CD8-positive, alpha-beta T cell (primary cell): ENCODE measurements at places on chromosomes 4 and X.
A peak's percentile ranks its signal among the peaks of the same experiment; 100 is the strongest.

GRCh38 chr4:164716901-164717300 is 37.0 kb upstream of the SMIM31 start:
- peak; percentile 6 for DNase-seq

DNA sequence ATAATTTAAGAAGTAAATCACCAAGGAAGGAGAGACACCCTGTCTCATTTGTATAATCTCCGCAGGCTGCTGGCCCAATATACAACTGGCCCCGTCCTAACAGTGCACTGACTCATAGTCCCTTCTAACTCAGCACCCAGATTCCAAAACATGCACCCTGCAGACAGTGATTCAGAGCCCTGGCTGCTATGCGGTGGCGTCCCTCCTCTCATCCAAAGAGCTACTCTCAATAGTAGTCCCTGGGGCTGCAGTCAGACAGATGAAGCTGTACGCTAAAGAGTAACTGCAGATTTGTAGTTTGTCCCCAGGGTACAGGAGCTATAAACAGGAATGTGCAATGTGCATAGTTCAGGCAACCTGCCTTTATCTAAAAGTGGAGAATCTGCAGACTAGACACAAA is 23.0 kb downstream of the GABRA3 start:
- DNase-seq = no peak

DNA sequence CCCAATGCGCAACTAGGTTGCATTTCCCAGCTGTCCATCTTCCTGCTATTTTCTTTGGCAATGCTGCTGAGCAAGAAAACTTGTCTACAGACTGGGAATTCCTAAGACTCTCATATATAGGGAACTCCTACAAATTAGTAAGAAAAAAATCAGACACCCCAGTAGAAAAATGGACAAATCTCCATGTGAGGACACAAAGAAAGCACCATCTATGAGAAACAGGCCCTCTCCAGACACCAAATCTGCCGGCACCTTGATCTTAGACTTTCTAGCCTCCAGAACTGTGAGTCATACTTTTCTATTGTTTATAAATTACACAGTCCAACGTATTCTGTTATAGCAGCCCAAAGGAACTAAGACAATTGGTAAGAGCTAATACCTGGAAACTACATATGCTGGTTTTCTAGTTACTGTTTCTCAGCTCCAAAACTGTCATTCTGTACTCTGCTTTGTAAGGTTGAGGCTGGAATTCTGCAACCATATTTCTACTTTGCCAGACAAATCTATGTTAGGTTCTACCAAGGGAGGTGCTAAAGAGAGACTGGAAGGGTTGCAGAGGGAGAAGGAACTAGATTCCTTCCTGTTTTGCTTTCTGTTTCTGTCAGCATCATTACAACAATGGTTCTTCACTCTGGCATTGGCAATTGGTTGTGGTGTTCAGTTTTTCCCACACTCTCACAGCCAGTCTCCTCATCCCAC is 35.7 kb upstream of the FAM241A start:
- no peak for DNase-seq

DNA sequence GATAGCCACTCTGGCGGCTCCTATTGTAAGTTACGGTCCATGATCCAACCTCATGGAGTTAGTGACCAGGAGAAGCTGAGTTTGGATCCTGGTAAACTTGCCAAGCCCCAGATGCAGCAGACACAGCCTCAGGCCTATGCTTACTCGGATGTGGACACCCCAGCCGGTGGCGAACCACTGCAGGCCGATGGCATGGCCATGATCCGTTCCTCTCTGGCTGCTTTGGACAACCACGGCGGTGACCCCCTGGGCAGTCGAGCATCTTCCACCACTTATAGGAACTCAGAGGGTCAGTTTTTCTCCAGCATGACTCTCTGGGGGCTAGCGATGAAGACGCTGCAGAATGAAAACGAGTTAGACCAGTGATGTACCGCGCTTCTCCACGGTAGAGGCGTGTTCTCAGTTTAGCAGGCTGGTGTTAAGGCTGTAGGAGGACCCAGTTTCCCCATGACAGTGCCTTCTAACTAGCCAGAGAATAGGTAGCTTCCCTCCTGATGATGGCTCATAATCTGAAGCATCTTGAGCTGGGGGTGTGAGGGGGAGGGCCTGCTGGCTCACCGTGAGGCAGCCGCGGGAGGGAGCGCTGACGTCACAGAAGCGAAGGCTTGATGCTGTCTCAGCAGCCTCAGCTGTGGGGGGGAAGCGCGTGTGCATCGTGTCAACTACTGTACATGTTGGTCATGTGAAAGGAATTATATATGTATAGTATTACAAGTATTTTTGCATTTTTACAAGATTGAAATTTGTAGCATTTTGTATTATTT is 31.1 kb downstream of the ZBTB49 start:
- DNase-seq = no peak
